ENCODE measurements at places on chromosomes 2 and 18.

- DNase-seq, result no peak
Observed at GRCh38 chr2:26144031-26144430, 28.9 kb upstream of the GAREM2 start.

GRCh38 chr2:20135631-20136050, 84.2 kb upstream of the LAPTM4A start:
- DNase-seq, result peak; percentile 77

DNA sequence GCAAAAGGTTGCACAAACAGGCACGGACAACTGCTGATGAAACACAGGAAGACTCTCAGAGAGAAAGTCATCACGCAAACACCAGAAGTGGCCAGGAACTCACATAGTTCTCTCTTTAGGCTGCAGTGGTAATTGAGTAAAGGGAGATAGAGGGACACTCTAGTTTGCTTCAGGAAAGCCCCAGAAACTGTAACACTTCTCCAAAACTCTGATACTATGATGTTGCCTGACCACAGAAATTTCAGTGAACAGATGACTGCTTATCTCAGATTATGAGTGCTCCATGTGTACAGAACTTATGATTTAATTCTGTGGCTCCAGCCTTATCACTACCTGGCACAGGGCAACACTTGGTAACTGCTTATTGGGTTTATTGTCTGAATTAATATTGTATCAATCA, 311.5 kb upstream of the GYPC start:
- no peak for DNase-seq

GRCh38 chr18:3345885-3346284, 84.0 kb downstream of the MYL12B start:
- no peak for DNase-seq

- DNase-seq, result no peak
Observed at GRCh38 chr2:218436992-218437391, 18.1 kb downstream of the VIL1 start.

GRCh38 chr2:201852462-201852861, 46.1 kb downstream of the CDK15 start:
- DNase-seq, result no peak

DNA sequence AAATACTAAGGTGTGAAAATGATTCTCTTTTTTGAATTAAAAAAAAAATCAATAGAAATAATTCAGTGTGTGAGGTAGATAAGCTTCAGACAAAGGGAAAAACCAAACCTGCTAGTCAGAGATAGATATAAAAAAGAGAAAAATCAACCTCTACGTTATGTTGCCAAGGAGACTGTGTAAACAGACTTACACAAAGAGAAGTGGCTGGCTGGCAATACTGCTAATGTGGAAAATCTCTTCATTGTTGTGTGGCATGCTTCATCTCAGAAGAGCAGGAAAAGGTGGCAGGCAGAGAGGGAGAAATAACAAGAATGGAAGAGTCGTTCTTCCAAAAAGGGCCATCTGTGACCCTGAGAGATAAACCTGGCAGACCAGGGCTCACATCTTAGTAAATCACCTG, 200.8 kb downstream of the SLC8A1 start:
- no peak for DNase-seq

DNA sequence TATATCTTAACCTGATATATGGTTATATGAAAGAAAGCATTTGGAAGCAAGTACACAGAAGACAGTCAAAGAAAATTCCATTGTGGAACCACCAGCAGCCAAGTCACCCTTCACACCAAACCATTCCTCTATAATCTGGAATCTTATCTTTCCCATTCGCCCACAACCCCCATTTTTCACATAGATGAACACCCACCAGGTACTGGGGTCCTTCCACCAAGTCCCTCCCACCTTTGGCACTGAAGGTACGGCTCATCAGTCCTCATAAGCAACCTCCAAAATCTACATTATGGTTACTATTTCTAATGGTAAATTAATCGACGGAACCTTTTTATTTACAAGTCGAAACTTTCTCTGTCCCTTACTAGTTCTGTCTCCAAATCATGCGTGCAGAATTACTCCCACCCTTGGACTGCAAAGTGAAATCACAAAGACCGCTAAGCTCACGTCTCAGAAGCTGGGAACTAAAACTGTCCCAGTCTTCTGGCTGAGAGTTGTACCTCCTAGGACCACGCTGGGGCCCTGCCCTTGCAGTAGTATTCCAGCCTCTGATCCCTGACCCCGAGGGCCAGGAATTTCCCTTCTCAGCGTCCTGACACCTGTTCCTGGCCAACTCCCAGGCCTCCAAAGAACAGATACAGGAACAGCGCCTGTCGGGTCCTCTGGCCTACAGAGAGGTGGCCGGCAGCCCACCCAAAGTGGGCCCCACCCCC, 702 bp downstream of the OLA1 start:
- no peak for DNase-seq

DNA sequence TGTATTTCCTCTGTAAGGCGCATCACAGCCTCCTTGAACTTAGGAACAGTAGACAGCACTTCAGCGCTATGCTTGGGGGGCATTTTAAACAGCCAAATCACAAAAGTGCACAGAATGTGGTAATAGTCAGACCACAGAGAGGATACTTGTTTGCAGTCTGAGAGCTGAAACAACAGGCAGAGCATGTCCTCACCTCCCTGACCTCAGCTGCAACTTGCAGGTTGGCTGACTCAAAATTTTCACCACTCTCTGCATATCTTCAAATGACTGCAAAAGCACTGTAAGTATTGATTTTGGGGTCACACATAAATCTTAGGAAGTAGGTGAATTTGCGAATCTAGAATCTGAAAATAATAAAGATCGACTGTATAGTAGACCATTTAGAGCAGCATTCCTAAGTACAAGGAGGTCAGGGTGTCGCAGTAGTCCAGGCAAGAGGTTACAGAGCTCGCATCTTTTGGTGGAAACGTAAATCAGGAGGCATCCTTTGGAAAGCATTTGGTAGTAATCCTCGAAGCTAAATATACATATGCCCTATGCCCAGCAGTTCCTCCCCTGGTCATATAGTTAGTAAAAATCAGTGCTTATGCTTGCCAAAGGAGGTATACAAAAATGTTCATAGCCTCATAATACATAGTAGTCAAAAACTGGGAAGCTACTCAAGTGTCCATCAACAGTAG, 108.2 kb upstream of the MYCN start:
- no peak for DNase-seq

- DNase-seq, result no peak
Observed at GRCh38 chr2:50863856-50864255, 168.1 kb downstream of the NRXN1 start.

GRCh38 chr2:176122683-176123410, at the start of gene HOXD9:
Gene HOXD9 (plus strand): TSS chr2:176122719. CDS start chr2:176122769, 50 bp downstream.
- no peak for DNase-seq

DNA sequence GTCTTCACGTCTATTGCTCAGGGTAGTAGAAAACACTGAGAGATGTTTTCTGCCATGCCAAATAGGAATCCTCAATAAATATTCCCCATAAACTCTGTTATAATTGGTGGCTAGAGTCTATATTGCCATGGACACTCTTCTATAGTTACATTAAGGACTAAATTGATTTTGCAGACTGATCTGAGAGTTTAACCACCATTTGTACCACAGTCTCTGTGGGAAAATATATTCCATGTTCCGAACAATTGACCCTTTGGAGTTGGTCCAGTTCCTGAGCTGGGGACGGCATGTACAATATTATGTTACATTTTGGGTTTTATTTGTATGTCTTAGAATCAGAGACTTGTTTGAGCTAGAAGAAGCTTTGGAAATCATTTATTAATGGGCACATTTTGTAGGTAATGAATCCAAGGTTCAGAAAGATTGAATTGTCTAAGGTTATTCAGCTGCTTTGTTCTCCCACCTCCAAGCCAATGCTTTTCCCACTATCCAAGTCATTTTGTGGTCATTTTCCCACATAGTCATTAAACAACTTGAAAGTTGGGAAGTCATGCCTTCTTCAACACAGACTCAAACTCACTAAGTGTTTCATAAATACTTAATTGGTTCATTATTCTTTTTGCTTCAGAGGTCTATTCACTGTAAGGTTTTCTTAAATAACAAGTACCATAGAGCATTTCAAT, 5.1 kb upstream of the PPP1CB start:
- DNase-seq, result no peak

GRCh38 chr2:46183426-46183825, 113.8 kb upstream of the EPAS1 start:
- DNase-seq, result no peak

DNA sequence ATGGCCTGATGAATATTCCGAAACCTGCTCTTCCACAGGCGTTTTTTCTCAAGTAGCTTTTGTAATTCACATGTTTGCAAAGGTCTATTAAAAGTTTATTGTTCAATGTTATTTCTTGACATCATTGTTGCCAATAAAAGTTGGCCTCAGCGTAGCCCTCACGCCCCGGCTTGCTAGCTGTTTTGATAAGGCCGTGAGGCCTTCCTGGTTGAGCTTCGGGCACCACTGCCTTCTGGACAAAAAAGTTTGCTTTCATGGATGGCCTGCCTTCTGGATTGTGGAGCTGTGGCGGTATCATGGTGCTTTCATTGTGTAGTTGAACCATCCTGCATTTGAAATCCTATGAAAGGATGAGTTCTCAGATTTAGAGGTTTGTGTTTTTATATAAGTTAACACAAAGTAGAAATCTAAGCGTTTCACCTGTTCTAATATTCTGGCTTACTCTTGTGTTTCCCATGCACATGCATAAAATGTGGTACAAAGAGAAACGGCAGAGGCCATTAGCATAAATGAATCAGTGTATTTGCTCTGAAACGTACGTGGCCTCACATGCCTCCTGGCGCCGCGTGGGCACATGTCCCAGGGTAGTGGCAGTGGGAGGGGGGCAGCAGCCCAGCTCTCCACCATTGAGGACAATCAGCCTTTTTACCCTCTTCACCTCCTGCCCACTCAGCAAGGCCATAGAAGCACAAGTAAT, 134.5 kb downstream of the NCK2 start:
- no peak for DNase-seq

GRCh38 chr2:42756966-42757513, 6.9 kb downstream of the OXER1 start:
- DNase-seq, result no peak

- no peak for DNase-seq
Observed at GRCh38 chr2:176745543-176746200, 466.9 kb upstream of the HNRNPA3 start.

DNA sequence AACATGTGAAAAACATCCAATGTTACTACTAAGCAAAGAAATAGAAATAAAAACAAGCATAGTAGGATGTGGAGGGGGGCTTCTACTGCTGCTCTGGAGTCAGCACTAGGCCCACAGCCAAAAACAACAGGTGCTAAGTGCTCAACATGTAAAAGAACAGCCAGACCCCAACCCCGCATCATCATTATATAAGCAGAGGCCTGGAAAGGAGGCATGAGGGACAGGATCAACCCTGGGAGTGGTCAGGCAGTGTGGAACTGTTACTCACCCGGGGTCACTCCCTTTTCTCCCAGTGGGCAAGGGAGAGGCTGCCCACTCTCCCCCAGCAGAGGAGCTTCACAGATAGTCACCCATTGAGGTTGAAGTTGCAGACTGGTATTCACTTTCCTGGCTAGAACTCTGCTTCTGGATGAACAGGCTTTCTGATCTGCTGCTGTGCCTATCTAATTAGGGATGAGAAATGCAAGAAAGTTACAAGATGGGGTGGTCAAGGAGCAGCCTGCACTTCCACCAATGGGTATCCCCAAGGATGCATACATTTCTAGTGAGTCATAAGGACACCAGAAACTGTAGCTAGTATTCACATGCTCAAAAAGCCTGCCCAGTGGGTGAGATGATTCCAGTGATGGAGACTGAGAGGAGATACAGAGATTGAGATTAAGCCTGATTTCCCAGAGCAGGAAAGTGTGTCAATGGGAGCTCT, 480.1 kb upstream of the TCF4 start:
- DNase-seq, result peak; percentile 56

GRCh38 chr2:3288470-3289170, 89.0 kb downstream of the EIPR1 start:
- DNase-seq, result no peak

- DNase-seq, result no peak
Observed at GRCh38 chr18:13463526-13464210, 245.1 kb downstream of the LDLRAD4 start.

DNA sequence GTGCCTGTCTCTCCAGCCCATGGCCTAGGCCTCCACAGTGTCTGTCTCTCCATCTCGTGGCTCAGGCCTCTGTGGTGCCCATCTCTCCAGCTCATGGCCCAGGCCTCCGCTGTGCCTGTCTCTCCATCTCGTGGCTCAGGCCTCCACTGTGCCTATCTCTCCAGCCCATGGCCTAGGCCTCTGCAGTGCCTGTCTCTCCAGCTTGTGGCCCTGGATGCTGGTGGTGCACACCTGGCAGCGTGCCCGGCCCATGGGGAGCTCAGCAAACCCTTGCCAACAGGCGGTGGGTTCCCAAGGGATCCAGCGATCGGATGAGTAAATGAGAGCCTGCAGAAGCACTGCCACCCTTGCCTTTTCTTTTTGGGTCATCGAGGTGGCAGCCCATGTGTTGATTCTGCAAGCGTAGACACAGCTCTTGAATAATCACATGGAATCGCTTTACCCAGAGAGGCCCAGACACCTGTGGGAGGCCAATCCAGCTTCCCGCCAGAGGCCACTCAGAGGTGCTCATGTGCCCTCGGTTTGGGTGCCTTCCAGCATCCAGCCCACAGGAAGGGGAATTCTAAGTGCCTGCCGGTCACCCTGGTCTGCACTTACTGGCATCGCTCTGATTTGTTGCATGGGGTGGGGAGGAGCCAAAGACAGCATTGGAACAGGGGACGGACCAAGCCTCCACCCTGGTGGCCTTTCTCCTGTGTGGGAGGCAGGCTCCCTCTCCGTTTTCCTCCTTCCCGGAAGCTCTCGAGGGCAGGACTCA, 101.8 kb upstream of the HDAC4 start:
- no peak for DNase-seq

- no peak for DNase-seq
Observed at GRCh38 chr2:47509821-47510385, 106.9 kb downstream of the MSH2 start.

DNA sequence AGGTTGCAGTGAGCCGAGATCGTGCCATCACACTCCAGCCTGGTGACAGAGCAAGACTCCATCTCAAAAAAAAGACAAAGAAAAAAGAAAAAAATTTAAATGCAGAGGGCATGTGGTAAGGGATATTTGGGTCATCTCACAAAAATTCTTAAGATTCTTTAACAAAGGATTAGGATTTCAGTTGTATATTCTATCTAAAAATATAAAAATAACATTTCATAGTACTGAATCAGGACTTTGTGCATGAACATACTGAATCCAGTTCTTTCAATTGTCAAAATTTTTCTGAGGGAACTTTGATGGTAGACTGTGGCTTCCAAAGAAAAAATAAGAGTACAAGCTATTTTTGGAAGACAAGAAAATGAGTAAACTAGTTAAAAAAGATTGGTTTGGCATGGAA, 6.5 kb upstream of the PPP3R1 start:
- DNase-seq, result peak; percentile 23

- DNase-seq, result peak; percentile 93
Observed at GRCh38 chr2:98086491-98087446, at the start of gene VWA3B. Gene VWA3B (plus strand): TSS chr2:98087167. CDS start chr2:98093093, 5,926 bp downstream.

GRCh38 chr2:10242998-10243925, 59.4 kb upstream of the HPCAL1 start:
- no peak for DNase-seq

- DNase-seq, result no peak
Observed at GRCh38 chr18:78703291-78703690, 276.3 kb upstream of the SALL3 start.

GRCh38 chr2:171271971-171272436, 111.3 kb upstream of the TLK1 start:
- peak; percentile 76 for DNase-seq

Data from AG08396 (cell line).